ENCODE measurements at places on chromosomes 6 and 20. TPM values are rescaled to one million over a fixed set of nuclear protein-coding genes. Genes with fewer than 3 reads are reported as not detected.

C4B gene
- total RNA-seq: 0.54 TPM

DLL1 gene
- total RNA-seq: under 0.01 TPM

ANKRD66 gene
- not detected for total RNA-seq

LMBRD1 gene
- total RNA-seq: 3.9 TPM

LTB gene
- not detected for total RNA-seq

GJA1 gene
- 323 TPM for total RNA-seq

- no peak for DNase-seq
Observed at GRCh38 chr6:74814440-74814839, 391.4 kb downstream of the COL12A1 start.

DNA sequence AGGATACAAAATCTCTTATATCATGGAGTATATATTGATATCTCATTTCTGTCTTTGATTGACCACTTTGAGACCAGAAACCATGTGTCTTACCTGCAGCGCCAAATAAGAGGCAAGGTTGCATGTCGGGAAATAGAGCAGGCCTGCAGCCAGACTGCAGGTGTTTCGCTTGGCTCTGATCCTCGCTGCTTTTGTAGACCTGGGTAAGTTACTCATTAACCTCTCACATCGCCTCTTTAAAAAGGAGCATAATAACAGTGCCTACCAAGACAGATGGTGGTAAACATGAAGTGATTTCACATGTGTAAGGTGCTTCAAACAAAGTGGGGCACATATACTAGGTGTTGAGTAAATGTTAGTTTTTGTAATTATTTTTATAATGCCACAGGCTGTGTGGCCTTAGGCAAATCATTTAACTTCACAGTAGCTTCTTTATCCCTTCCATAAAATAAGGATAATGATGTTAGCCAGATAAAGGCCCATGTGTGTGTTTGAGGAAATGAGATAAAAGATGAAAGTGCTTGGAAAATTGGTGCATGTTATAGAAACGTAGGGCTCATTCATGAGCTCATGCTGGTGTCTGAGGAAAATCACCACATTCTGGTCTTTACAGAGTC is 248.8 kb upstream of the MAP3K7 start:
- no peak for DNase-seq

DNA sequence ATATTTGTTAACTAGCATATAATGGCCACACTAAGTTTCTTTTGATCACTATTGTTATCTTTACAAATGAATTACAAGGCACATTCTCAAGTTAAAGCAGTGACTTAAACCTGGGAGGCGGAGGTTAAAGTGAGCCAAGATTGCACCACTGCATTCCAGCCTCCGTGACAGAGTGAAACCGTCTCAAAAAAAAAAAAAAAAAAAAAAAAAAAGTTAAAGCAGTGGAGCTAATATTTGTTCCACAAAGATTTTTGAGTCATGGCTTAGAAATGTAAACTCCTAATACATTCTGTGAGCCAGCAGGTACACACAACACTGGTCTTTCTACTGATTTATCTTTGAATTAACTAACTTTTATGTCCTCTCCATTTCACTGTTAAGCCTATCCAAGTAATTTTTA is 221.7 kb upstream of the HTR1E start:
- no peak for DNase-seq

- no peak for DNase-seq
Observed at GRCh38 chr6:158262755-158263154, 49.5 kb upstream of the TULP4 start.

- DNase-seq: peak; percentile 74
Observed at GRCh38 chr6:90226257-90226656, 70.4 kb downstream of the BACH2 start.

- no peak for DNase-seq
Observed at GRCh38 chr20:32779500-32780211, 17.5 kb downstream of the DNMT3B start.

DNA sequence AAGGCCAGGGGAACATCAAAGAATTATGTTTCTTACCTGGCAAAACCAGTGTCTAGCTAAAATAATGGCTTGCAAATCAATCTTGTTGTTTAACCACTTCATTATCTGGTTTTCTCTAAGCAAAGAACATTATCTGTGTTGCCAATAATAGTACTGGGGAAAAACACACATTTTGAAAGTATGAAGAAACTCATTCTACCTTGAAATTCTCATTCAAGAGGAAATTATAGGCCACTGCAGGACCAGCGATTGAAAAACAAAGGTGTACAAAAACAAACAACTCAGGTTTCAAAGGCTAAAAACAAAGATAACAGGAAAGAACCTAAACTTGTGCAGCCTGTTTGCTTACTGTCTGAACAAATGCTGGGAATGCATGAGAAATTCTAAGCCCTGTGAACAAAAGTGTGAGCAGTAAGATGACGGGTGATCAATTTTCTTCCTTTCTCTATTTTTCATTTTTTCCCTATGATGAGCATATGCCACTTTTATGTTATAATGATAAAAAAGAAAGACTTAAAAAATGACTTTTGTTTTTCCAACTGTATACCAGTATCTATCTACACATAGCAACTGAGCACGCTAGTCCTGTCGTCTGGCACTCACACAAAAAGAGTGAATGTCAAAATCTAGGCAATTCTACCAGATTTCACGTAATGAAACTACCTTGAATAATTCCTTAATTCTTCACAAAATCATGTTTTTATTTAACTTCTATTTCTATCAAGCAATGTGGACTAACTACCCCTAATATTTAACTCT is 117.9 kb downstream of the SGK1 start:
- no peak for DNase-seq

DNA sequence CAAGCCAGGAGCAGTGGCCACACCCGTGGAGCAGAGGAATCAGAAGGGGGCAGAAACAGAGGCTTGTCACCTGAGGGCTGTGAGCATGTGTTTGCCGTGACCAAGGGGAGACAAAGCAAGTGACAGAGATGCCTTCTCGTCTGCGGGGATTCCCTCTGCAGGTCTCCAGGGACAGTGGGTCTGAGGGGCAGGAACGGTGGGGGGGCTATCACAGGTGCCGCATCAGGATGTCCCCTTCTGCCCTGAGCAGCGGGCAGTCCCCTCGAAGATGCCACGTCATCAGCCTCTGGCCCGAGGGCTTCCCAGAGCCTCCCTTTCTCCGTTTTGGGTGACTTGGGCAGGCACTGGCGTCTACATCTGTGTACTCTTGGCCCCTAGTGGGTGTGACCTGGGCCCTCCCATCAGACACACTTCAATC is 338.7 kb downstream of the PREX1 start:
- no peak for DNase-seq

- DNase-seq: no peak
Observed at GRCh38 chr6:24723270-24723669, 4.3 kb upstream of the C6orf62 start.

DNA sequence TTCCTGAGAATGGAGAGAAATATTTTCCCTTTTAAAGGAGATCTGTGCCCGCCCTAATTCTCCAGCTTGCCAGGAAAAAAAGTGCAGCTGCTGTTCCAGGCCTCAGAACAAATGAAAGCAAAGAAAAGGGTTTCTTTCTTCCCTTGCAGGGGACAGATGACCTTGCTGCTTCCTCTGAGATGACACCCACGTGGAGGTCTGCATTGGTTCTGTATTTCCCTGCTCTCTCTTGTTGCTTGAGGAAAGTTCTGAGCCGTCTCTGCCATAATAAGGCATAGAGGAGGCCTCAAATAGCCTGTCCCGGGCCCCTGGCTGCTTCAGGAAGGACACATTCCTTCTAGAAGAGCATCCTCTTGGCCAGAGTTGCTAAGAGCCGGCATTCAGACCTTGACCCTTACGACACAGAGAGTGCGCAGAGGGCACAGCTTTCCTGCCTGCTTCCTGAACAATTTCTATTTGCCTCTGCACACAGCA is 501.8 kb upstream of the SULF2 start:
- no peak for DNase-seq

GRCh38 chr6:119647309-119647708 is 297.7 kb upstream of the MAN1A1 start:
- DNase-seq: no peak

DNA sequence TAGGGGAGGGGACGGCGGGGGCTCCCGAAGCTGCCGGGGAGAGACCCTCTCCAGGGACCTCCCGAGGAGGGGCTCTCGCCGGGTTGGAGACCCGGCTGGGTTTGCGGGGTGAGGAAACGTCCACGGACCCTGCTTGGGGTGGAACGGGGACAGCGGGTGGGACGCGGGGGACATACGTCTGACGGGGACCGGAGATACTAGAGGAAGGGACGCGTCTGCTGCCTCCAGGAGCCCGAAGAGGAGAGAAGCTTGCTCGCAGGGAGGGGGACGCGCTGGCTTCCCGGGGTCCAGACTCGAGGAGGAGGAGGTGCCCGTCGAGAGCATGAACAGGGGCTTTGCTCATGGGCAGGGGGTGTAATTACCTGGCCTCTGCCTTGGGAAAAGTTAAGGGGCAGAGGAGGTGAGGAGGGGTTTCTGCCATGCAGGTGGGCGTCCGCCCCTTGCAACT is 593 bp downstream of the DNMT3B start:
- DNase-seq: no peak

- DNase-seq: no peak
Observed at GRCh38 chr6:117118490-117118889, 146.9 kb upstream of the VGLL2 start.

- DNase-seq: no peak
Observed at GRCh38 chr20:63664861-63665594, 6.9 kb downstream of the RTEL1 start.

DNA sequence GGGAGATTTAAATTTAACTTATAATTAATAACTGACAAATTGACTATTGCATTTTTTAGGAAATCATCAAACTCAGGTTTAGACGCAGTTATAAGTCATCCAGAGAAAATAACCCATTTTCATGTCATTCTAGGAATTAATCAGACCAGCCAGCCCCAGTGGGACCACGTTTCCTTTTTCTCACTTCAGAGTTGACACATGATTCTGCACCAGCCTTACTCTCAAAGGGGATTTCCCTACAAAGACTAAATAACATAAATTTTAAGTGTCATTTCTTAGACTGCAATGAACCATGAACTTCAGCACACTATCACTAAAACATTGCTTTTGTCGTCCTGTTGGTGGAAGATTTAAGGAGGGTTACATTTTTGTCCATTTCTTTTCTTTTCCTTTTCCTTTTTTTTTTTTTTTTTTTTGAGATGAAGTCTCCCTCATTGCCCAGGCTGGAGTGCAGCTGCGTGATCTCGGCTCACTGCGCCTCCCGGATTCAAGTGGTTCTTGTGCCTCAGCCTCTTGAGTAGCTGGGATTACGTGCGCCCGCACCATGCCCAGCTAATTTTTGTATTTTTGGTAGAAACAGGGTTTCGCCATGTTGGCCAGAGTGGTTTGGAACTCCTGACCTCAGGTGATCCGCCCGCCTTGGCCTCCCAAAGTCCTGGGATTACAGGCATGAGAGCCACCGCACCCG is 3.6 kb downstream of the IPCEF1 start:
- no peak for DNase-seq

Data from IMR-90 (cell line).